Lung (tissue), 17 donors: ENCODE measurements at places on chromosomes 5 and 9. TPM values are rescaled to one million over a fixed set of nuclear protein-coding genes. Genes with fewer than 3 reads are reported as not detected.

GRCh38 chr5:79318935-79319614 is 83.1 kb downstream of the JMY start:
- no peaks in the 10 kb centered on the region for H3K4me1 ChIP-seq
- no peaks in the 10 kb centered on the region for H3K27me3 ChIP-seq
- H3K4me3 ChIP-seq = no peak overlapping the region
- DNase-seq = no peak

The FOXI1 gene
- total RNA-seq = not detected

DNA sequence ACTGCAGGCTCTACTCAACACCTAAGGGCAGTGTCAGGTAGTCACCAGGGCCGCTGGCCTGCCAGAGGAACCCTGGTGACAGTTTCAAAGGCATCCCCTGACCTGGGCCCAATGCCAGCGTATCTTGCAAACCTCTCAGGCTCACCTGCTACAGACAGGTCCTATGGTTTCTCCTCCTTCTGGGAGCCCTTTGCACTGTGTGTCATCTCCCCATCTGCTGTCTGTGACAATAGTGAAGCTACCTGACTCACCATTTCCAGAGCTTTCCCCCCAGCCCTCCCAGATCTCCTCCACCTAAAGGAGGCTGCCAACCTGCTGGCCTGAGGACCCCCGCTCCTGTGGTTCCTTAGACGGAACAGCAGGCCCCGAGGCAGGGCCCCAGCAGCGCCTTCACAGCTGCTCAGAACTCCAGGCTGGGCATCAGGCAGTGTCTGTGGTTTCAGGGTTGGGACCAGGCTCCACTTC is 203.1 kb downstream of the FSTL4 start:
- no peaks in the 10 kb centered on the region for H3K4me1 ChIP-seq
- no peaks in the 10 kb centered on the region for H3K27me3 ChIP-seq
- no peaks in the 10 kb centered on the region for H3K36me3 ChIP-seq
- no peak overlapping the region for H3K27ac ChIP-seq
- DNase-seq = no peak

GRCh38 chr5:133742431-133742988 is 130.2 kb upstream of the FSTL4 start:
- H3K36me3 ChIP-seq = no peaks in the 10 kb centered on the region
- H3K4me1 ChIP-seq = no peaks in the 10 kb centered on the region
- no peak for DNase-seq
- no peak overlapping the region for H3K4me3 ChIP-seq
- no peak overlapping the region for H3K27ac ChIP-seq

The INSL6 gene
- total RNA-seq = not detected

The SPINK7 gene
- not detected for total RNA-seq

DNA sequence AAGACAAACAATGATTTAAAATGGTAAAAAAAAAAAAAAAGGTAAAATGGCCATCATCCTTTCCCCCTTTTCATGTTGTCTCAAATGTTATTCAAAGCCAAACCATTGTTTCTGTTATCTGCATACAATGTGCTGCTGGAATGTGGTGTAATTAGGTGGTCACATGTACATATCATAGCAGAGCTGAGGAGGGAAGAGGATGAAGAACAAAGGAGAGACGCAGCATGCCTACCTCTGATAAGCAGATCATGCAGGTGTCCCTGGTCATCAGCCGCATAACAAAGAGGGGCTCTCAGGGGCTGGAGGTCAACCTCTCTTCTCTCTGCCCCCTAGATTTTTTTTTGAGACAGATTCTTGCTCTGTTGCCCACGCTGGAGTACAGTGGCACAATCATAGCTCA is 141.0 kb downstream of the CARTPT start:
- no peak overlapping the region for H3K27ac ChIP-seq
- DNase-seq = no peak
- H3K4me1 ChIP-seq = no peaks in the 10 kb centered on the region
- H3K36me3 ChIP-seq = no peaks in the 10 kb centered on the region
- no peak overlapping the region for H3K4me3 ChIP-seq
- no peaks in the 10 kb centered on the region for H3K27me3 ChIP-seq

- H3K4me1 ChIP-seq = no peaks in the 10 kb centered on the region
- H3K4me3 ChIP-seq = no peak overlapping the region
- peaks cover 62% of the 10 kb centered on the region for H3K36me3 ChIP-seq
- no peaks in the 10 kb centered on the region for H3K27me3 ChIP-seq
- no peak overlapping the region for H3K27ac ChIP-seq
Observed at GRCh38 chr9:86324308-86324707, 29.9 kb downstream of the TUT7 start.

DNA sequence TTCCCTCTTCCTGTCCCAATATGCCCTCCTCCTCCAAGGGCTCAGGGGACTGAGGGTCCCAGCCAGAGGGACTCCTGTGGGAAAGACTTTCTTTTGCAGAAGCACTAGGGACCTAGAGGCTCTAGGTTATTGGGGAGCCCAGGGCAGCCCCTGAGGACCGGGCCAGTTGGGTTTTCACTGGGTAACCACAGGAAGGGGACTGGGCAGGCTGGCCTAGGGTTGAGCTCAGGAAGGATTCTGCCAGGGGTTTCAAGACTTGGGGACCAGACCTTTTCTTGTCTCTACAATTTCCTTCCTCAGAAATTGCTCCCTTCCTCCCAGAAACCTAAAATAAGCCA is 24.4 kb upstream of the HMCN2 start:
- H3K4me1 ChIP-seq = no peaks in the 10 kb centered on the region
- H3K27me3 ChIP-seq = no peaks in the 10 kb centered on the region
- H3K36me3 ChIP-seq = no peaks in the 10 kb centered on the region
- no peak overlapping the region for H3K4me3 ChIP-seq
- no peak for DNase-seq

The FAM153A gene
- total RNA-seq = not detected

DNA sequence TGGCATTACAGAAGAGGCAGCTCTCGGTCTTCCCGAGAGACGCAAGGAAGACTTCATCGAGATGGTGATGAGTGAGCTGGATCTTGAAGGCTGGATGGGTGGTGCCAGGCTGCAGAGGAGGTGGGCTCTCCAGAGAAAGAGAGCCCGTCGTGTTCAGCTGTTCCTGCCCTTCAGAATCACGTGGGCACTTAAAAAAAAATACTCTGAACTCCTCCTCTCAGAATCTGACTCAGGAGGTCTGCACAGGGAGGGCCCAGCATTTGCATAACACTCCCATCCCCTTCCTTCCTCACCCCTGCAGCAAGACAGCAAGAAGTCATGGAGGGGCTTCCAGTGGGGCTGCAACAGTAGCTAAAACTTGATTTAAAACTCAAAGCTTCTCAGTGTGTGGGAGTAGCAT is 203.0 kb downstream of the ATPSCKMT start:
- H3K27me3 ChIP-seq = no peaks in the 10 kb centered on the region
- DNase-seq = no peak
- H3K4me1 ChIP-seq = no peaks in the 10 kb centered on the region

DNA sequence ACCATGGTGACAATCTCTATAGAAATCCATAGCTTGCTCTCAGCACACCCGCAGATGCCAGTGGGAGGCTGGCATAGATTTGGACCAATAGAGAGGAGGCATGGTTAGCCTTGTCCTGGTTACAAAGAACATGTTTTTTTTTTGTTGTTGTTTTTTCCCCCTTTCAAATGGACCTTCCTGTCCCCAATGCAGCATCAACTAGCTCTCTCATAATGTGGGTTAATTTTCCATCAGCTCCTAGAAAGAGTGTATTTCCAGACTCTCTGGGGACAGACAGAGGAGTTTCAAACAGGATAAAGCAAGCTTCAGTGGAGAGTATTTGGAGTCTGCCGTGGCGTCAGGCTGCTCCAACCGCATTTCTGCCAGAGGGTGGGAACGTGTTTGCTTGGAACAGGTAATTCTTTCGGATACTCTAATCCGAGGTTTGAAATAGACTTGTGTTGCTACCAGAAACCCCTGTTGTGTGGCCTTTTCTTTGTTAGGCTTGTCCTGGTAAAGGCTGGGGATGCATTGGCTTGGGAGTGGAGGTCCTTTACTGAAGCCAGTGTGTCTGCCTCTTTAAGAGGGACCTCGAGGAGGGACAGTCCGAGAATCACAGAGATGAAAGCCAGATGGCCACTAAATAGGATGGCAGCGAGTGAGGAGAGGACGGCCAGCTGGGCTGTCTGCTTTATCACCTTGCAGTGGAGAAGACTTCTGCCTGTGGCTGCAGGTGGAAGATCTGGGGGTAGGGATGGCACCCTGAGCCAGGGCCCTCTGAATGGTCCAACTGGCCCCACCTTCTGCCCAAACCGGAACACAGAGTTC is 130.5 kb upstream of the CPEB4 start:
- no peaks in the 10 kb centered on the region for H3K27me3 ChIP-seq
- peak; percentile 49 for DNase-seq
- peak overlapping the region; percentile 20 for H3K27ac ChIP-seq
- H3K4me3 ChIP-seq = no peak overlapping the region

GRCh38 chr9:93131599-93132286 is 2.3 kb downstream of the NINJ1 start:
- DNase-seq = no peak
- no peaks in the 10 kb centered on the region for H3K36me3 ChIP-seq
- peaks cover 55% of the 10 kb centered on the region for H3K4me1 ChIP-seq
- no peaks in the 10 kb centered on the region for H3K27me3 ChIP-seq
- peak overlapping the region; percentile 90 for H3K27ac ChIP-seq

The GZMA gene
- 2.4 TPM for total RNA-seq

DNA sequence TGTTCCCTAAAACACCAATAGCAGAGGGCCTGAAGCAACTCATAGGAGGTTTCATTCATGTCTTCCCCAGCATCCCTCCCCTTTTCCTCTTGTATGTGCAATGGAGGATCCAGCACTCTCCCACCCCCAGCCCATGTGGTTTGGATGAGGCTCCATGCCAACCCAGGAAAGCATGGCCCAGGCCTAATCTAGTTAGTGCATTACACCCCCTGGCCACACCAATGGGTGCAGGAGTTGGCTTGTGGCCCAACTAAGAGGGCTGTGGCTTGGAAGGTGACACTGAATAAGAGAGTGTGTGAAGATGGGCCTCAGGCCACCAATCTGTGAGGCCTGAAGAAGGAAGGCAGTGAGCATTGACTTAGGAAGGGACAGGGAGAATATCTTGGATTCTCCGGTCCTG is 70.8 kb upstream of the SMIM23 start:
- H3K27me3 ChIP-seq = no peaks in the 10 kb centered on the region
- no peak overlapping the region for H3K27ac ChIP-seq
- no peaks in the 10 kb centered on the region for H3K36me3 ChIP-seq
- H3K4me3 ChIP-seq = no peak overlapping the region
- no peak for DNase-seq
- H3K4me1 ChIP-seq = no peaks in the 10 kb centered on the region

The FSTL4 gene
- 0.26 TPM for total RNA-seq

GRCh38 chr5:132026516-132027008 is 15.1 kb upstream of the ACSL6 start:
- H3K4me1 ChIP-seq = no peaks in the 10 kb centered on the region
- H3K4me3 ChIP-seq = no peak overlapping the region
- no peak for DNase-seq
- H3K27me3 ChIP-seq = no peaks in the 10 kb centered on the region
- no peaks in the 10 kb centered on the region for H3K36me3 ChIP-seq

The DMRT3 gene
- total RNA-seq = not detected

The ZNF454 gene
- total RNA-seq = 3.5 TPM

- DNase-seq = no peak
- H3K36me3 ChIP-seq = no peaks in the 10 kb centered on the region
- no peaks in the 10 kb centered on the region for H3K4me1 ChIP-seq
- H3K27ac ChIP-seq = no peak overlapping the region
Observed at GRCh38 chr5:13251623-13252376, 692.7 kb downstream of the DNAH5 start.

GRCh38 chr9:15104826-15105420 is 194.7 kb upstream of the FREM1 start:
- H3K4me1 ChIP-seq = no peaks in the 10 kb centered on the region
- no peak overlapping the region for H3K4me3 ChIP-seq
- no peaks in the 10 kb centered on the region for H3K27me3 ChIP-seq
- no peaks in the 10 kb centered on the region for H3K36me3 ChIP-seq
- no peak for DNase-seq
- no peak overlapping the region for H3K27ac ChIP-seq

GRCh38 chr5:50401336-50401735 is 39.8 kb downstream of the EMB start:
- no peaks in the 10 kb centered on the region for H3K27me3 ChIP-seq
- no peaks in the 10 kb centered on the region for H3K4me1 ChIP-seq
- H3K4me3 ChIP-seq = no peak overlapping the region
- no peak for DNase-seq

DNA sequence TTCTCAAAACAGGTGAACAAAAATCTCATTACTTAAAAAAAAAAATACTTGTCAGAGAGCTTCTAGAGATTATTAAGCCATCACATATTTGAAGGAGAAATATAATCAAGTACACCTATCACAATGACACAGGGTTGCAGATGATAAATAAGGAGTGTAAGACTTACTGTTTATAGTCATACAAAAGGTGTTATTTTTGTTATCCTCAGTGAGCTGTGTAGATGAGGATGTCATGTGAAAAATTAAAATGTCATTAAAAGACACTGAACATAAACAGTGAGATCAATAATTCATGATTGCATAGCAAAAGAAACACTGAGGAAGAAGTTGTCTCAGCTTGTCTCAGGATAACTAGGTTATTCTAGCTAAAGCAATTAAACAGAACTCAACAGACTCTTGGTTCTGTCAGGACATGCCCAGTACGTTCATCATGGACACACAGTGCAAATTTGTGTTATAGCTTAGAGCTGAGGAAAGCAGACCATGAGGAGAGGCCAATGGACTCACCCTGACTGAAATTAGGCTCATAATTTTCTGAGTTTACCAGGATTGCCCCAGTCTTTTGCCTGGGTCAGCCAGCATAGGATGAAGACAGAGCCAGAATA is 1162.6 kb upstream of the C9orf72 start:
- no peaks in the 10 kb centered on the region for H3K27me3 ChIP-seq
- H3K27ac ChIP-seq = no peak overlapping the region
- no peaks in the 10 kb centered on the region for H3K36me3 ChIP-seq
- no peaks in the 10 kb centered on the region for H3K4me1 ChIP-seq
- no peak overlapping the region for H3K4me3 ChIP-seq

DNA sequence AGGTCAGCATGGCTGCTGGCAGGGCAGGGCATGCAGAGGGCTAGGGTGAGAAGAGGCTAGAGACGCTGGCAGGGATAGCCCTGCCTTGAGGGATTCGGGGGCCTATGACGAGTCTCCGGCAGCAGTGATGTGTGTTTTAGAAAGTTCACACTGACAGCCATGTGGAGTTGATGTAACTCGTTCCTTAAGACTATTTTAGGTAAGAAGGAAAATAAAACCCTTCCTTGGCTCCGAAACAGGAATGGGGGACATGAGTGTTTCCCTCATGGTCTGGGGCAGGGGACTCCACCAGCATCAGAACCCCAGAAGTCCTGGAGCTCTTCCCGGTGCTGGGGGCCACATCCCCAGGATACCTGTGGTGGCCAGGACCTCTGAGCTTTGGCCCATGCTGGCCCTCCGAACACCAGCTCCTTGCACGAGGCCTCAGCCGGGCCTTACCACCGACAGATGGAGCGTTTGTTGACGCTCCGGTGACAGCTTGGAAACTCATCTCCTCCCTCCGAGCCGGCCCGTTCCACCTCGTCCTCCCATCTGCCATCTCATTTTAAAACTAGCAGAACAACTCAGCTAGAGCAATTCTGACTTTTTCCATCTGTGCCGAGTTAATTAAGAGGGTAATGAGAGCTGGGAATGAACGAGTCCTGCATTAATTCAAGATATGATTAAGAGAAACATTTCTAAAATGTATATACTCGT is 337.7 kb downstream of the CDK5RAP2 start:
- H3K4me1 ChIP-seq = no peaks in the 10 kb centered on the region
- H3K36me3 ChIP-seq = no peaks in the 10 kb centered on the region
- no peak for DNase-seq
- no peak overlapping the region for H3K4me3 ChIP-seq
- H3K27me3 ChIP-seq = no peaks in the 10 kb centered on the region

The MEGF10 gene
- total RNA-seq = 0.21 TPM

- no peaks in the 10 kb centered on the region for H3K36me3 ChIP-seq
- H3K4me3 ChIP-seq = no peak overlapping the region
- no peak overlapping the region for H3K27ac ChIP-seq
- no peaks in the 10 kb centered on the region for H3K4me1 ChIP-seq
- no peaks in the 10 kb centered on the region for H3K27me3 ChIP-seq
Observed at GRCh38 chr5:135112008-135112725, 78.1 kb upstream of the PITX1 start.
